ENCODE measurements at places on chromosomes 6 and 20. TPM values are rescaled to one million over a fixed set of nuclear protein-coding genes. Genes with fewer than 3 reads are reported as not detected.

DNA sequence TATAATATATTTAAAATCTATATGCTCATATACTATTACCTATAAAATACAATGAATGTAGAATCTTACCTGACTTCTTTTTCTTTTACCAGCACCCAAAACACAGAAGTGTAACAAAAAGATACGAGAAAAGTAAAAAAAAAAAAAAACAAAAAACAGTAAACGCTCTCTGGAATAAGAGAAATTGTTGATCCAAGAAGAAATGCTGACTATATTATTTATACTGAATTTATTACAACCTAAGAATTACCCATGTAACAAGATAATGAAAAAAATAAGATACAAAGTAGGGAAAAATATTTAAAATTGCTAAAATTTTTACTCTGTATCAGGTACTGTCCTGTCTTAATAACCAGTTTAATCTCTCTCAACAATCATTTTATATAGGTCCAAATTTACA lies 787.9 kb upstream of the MAN1A1 start:
- no peak for DNase-seq

- no peak for DNase-seq
Observed at GRCh38 chr6:4466769-4467480, 309.3 kb upstream of the CDYL start.

DNA sequence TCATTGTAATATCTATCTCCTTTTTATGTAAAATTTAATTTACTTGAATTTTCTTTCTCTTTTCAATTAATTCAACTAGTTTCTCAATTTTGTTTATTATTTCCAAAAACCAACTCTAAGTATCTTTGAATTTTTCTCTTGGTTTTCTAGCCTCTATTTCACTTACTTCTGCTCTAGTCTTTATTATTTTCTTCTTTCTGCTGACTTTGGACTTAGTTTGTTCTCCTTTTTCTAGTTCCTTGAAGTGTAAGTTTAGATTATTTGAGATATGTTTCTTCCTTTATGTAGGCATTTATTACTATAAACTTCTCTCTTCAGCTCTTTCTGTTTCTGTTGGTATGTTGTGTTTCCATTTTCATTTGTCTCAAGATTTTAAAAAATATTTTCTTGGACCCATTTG lies 70.8 kb downstream of the TNFAIP3 start:
- no peak for DNase-seq

- DNase-seq, result no peak
Observed at GRCh38 chr6:130622142-130622541, 205.1 kb upstream of the SMLR1 start.

- no peak for DNase-seq
Observed at GRCh38 chr6:20751293-20751935, 217.2 kb downstream of the CDKAL1 start.

Gene TMEM74B
- 2.6 TPM for polyA plus RNA-seq

DNA sequence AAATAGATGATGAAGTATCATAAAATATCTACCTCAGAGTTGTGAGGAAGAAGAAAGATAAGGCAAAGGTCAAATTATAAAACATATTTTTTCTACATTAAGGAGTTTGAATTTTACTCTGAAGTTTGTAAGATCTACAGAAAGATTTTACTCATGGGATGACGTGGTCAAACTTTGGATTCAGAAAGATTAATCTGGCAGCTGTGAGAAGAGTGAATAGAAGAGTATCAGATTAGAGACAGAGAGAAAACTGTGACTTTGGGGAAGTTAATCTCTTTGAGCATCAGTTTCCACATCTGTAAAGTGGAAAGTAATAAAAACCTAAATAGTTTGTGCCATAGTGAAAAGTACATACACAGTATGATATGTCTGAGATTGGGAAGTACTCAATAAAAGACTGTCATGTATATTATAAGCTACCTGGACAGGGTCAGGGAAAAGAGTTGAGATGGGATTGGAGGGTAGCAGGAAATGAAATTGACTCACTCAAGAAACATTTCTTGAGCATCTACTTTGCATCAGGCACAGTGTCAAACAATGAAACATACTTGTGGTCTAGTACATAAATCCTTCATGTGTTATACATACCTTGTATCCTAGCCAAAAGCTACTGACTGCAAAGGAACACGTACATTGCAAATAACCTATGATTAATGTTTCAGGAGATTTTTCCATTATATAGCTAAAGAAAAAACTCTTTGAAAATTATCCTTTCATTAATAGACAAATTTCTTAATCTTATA lies 222.1 kb downstream of the TMEM200A start:
- DNase-seq, result no peak

Gene TUBB1
- polyA plus RNA-seq, result 3.0 TPM

GRCh38 chr6:157774153-157775135 lies 48.6 kb upstream of the SNX9 start:
- no peak for DNase-seq

GRCh38 chr6:137136065-137136464 lies 37.4 kb downstream of the IL22RA2 start:
- DNase-seq, result no peak

DNA sequence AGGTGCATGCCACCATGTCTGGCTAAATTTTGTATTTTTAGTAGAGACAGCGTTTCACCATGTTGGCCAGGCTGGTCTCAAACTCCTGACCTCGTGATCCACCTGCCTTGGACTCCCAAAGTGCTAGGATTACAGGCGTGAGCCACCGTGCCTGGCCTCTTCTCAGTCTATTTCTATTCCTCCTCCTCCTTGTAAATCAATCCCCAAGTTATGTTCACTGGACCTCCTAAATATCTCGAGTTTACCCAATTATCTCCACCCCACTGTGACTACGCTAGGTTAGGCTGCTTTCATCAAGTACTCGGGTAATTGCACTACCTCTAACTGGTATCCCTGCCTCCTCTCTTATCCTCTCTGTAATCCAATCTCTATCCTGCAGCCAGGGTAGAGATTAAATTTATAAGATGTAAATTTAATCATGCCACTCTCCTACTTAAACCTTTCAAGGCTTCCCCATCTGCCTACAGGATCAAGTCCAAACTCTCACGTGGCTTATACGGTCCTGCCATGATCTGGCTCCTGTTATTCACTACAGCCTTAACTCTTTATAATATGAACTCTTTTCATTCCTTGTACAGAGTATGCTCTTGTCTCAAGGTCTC lies 837 bp upstream of the MAD2L1BP start:
- no peak for DNase-seq

GRCh38 chr6:156953479-156954146 lies 176.4 kb downstream of the ARID1B start:
- DNase-seq, result peak; percentile 85

Gene CALHM6
- polyA plus RNA-seq, result 2.7 TPM

DNA sequence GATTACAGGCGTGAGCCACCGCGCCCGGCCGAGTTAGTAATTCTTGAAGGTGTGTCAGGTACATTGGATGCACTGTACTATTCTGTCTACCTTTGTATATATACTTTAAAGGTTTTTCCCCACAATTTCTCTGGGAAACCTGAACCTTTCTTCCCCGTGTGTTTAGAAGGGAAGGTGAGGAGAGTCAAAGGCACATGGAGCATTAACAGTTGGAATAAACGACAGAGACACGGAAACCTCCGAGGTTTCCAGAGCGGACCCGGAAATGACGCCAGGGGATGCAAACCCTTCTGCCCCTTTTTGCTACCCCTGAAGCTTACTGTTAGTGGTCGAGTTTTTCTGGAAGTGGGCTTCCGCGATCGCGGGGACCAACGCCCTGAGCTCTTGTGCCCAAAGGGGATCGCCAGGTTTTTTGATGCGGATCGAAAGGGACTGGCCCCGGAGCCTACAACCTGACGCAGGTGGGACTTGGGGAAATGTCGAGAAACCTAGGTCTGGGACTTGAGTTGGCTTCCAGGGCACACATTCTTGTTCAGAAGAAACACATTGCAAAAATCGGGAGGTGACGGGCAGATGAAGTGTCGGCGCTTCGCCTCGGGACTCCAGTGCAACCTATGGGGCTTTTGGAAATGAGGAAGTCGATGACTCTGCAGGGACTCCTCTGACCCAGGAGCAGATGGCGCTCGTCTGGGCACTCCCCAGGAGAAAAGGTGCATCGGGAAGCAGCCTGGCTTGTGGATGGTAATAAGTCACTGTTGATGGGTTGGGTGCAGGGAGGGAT lies 218.2 kb downstream of the OR2B2 start:
- no peak for DNase-seq

DNA sequence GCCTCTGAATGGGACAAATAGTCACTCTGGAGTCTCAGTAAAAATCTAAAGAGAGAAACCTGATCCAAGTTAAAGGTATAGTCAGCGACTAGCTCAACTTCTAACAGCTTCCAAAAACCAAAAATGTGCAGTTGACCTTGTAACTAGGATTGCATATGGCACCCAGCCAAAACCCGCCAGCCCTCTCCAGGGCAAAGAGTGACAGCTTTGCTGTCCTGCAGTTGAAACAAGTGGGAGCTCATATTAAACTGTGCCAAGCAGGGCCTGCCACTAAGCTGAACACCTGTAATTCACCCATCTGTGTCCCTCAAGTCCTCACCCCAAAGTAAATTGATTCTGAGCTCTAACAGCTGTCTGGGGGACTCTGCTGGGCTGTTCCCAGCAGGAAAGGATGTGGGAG lies 695.3 kb downstream of the MAFB start:
- DNase-seq, result no peak

- no peak for DNase-seq
Observed at GRCh38 chr6:162345051-162345511, 382.5 kb downstream of the PRKN start.

DNA sequence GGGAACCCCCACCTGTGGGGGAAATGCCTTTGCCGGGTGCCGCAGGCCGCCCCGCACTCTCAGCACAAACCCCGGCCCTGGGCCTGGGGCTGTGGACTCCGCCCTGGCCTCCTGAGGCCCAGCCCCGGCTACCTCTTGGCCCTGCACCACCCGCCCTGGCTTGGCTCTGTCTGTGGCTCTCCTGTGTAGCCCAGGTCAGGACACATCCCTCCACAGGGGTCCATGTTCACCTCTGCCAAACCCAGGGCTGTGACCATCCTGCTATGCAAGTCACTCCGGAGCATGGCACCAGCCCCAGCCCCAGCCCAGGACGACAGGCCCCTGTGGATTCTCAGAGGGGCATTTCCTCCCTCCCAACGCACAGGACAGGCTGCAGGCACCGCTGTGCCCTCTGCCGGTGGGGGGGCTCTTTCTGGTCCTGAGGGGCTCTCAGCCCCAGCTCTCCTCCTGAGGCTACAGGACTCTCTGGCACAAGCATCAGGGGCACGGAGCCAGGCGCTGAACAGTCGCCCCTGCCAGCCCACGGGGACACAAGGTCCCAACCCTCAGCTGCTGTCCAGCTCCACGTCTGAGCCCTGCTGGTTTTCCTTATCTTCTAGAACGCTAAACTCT lies 45.7 kb downstream of the TAF4 start:
- no peak for DNase-seq

- no peak for DNase-seq
Observed at GRCh38 chr6:64717281-64717680, 989.7 kb downstream of the EYS start.

DNA sequence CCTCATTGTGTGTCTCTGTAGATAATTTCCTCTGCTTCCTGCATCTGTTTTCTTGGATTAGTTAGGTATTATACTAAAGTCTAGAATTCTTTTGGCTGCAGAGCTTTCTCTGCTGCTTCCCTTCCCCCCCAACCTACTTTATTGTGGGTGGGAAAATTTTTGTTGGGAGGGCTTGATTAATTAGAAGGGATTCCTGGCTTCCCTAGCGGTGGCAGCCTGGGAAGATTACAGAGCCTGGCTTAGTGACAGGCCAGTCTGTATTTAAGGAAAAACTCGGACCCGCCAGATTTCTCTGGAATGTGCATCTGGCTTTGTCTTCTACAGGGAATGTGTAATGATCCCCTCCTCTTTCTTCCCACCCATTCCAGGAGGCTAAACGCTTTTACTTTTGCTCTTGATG lies 31.2 kb downstream of the SLX4IP start:
- no peak for DNase-seq

DNA sequence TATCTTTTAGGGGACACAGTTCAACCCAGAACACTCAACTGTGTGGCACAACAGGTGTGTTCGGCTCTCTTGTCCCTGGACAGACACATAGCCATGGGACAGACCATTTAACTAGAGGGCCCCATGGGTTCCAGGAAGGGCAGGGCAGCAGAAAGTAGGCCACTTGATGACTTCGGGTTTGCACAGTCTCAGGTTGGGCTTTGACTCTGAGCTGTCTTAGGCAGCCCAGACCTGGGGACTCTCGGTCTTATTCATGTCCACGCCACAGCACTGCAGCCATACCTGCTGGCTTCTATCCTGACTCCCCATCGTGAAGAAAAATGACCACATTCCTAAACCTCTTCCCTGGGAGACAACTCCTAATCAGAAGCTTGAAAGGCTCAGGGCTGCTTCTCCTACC lies 146.1 kb upstream of the AKAP12 start:
- no peak for DNase-seq

GRCh38 chr20:47464380-47465101 lies 37.1 kb upstream of the NCOA3 start:
- DNase-seq, result no peak

DNA sequence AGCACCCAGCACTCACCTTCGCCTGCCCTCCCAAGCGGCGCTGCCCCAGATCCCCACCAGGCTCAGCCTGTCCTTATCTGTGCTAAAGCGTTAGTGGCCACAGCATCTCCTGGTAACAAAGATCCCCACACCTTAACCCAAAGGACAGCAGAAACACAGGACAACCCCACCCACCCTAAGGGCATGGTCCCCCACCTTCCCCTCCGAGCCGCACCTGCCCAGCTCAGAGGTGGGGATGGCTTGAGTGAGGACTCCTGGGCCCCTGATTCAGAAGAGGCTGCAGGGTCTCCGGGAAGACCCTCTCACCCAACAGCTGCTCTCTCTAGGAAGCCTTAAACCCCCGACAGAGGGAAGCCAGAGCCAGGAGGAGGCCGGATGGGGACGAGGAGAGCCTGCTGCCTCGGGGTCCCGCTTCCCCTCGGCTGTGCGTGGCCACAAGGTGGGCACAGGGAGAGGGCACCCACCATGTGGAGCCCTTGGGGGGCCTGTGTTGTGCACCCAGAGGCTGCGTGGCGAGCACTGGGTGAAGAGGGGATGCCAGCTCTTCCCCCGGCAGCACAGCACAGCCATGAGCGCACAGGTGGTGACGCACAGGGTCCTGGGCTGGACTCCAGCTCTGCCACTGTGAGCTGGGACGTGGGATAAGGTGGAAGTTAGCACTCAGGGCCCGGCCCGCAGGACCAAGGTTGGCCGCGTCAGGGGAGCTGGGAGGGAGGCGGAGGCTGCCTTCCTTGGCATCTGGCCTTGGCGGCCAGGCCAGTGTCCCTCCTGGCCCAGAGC lies 31.9 kb upstream of the MRGBP start:
- DNase-seq, result no peak

GRCh38 chr20:40148886-40149285 lies 540.1 kb downstream of the MAFB start:
- DNase-seq, result no peak

DNA sequence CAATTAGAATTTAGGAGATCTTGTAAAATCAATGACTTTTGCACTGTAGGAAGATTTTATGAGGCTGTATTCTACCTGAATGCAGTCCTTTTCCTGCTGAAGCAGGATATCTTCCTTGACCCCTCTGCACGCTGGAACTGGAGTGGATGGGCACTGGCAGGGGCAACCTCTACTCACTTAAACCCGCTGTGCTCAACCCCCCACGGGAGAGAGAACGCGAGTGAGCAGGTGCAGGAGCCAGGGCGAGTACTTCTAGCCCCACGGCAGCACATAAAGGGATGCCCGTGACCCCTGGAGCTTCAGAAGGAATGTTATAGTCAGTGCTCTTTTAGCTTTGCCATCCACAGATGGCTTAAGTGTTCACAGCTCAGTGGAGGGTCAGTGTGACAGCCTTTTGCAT lies 1144.8 kb downstream of the EPHA7 start:
- DNase-seq, result no peak
